Sigmoid colon (tissue), 7 donors: ENCODE measurements at places on chromosomes 7 and 10. TPM values are rescaled to one million over a fixed set of nuclear protein-coding genes. Genes with fewer than 3 reads are reported as not detected.

The SPDYE17 gene
- total RNA-seq = not detected

- no peak for DNase-seq
Measured at GRCh38 chr10:77310288-77310840, 327.2 kb downstream of the KCNMA1 start.

The IFIT1B gene
- total RNA-seq = not detected

DNA sequence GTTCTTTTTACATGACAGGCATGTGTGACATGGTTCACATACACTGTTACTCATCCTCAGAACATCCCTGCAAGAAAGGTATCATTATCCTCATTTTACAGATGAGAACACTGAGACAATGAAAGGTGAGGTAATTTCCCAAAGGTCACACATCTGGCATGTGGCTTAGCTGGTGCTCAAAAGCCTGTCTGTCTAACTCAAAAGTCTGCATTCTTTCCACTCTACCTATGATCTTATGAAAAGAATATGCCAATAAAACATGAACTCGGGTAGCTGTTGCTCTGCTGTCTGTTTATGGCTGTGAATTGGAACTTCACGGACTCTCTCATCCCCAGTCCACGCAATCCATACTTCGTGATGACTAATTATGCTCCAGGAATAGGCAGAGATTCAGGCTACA is 79.0 kb upstream of the ODAD2 start:
- DNase-seq = no peak
